Right cardiac atrium (tissue), 5 donors: ENCODE measurements at places on chromosomes 1 and 21.
A peak's percentile ranks its signal among the peaks of the same experiment; 100 is the strongest.

- DNase-seq, result no peak
These were observed 70.6 kb downstream of the ARHGEF10L start for GRCh38 chr1:17610085-17610484.

- no peak for DNase-seq
These were observed 38.2 kb downstream of the DHX9 start for GRCh38 chr1:182877331-182877730.

DNA sequence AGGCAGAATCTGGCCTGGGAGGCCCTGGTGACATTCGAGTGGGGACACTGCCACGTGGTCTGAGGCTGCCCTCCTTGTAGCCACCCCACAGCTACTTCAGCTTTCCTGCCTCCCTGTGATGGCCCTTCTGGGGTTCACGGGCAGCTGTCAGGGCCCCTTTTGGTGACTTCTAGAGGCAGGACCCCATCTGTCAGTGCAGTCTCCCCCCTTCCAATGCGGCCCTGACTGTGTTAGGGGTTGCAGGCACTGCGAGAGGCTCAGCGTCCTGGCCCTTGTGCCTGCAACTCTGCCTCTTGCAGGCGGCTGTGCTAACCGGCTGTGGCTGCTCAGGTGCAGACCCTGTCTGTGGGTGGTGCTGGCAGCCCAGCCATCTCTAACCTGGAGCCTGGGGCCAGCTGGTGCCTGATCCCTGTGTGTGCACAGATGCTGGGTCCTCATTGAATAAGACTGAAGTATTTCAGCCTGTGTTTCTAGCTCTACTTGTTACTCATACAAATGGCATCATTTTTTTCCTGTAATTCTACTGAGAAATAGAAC, 62.2 kb downstream of the S100B start:
- DNase-seq, result no peak

DNA sequence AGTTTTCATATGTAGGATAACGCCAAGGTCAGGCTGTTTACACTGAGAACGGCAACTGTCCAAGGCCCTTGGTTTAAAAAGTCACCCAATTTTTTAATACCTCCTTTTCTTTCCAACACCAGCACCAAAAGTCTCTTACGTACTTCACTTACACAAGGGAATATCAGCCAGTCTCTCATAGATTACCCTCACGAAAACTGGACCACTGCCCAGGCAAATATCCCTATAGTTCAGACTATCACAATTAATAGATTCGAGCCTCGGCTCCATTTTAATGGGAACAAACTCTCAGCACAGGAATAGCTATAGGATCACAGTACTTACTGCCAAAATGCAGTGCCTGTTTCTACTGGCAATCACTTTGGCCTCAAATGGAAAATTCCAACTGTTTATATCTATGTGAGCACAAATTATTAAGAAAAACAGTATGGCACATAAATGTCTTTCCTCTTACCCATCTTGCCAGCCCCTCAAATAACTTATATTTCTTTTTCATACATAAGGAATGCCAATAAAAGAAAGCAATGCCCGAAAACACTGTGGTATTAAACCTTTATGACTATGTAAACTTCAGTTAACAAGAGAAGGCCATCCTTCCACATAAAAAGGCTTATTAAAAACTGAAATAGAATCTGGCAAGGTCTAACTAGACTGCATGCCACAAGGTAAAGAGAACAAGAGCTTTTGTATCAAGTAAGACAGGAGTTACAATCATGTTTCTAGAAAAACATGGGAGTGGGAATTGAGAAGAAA, 97.8 kb downstream of the SLC45A1 start:
- DNase-seq, result no peak

- DNase-seq, result no peak
These were observed 92.3 kb downstream of the PGBD5 start for GRCh38 chr1:230333590-230334446.

GRCh38 chr1:32501865-32502264, 37.0 kb downstream of the ZBTB8B start:
- DNase-seq, result no peak

DNA sequence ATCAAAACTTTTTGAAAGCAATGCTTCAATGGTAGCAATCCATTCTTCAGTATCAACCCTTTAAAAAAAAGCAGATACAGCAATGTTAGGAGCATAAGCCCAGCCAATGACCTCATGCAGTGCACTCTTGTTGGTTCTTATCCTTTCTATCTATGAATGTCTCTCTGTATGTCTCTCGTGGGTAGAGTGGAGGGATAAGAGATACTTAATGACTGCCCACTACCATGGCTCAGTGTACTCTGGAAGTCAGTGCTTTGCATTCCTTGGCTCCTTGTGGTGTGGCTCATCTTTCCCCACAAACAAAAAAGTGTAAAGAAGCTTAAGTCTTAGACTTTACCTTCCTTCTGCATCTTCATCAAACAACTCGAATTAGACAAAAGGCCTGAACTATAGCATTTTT, 50.3 kb downstream of the PCSK9 start:
- DNase-seq, result no peak

DNA sequence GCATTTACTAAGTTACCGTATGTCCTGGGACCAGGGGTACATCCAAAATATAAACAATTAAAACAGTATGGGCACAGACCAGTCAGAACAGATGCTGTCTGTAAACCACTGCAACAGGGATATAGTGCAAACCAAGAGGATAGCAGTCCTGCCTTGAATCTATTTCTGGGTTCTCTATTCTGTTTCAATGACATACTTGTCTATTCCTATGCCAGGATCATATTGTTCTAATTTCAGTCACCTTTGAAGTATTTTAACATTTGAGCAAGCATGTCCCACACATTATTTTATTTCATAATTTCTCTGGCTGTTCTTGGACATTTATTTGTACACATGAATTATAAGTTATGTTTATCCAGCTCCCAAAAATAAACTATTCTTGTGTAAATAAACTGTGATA, 28.2 kb upstream of the SYDE2 start:
- DNase-seq, result no peak

GRCh38 chr1:34529935-34530859, 224.7 kb upstream of the GJB5 start:
- DNase-seq, result no peak

- no peak for DNase-seq
These were observed 33.5 kb downstream of the XCL1 start for GRCh38 chr1:168609741-168610510.

DNA sequence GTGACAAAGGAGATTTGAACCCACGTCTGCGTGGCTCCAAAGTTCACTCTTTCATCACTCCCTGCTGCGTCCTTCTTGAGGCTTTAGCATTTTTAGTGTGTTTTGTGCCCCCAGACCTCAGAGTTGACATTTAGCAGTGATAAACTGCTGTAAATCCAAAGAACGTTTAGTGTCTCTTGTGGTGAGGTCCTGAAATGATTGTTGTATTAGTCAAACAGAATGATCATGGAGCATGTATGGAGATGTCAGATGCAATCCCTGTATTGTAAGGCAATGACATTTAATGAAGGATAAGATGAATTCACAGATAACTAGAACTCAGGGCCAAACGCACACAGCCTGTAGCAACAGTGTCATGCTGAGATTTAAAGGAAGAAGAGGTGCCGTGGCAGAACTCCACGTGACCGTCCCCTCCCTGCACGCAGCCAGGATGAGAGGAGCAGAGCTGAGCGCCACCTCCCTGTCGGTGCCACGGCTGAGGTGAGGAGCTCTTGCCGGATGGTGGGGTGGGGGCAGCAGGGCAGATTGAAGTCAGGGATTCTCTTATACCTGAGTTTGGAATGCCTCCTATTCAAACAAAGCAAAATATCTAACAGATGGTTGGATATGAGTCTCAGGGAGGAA, 30.1 kb downstream of the NTPCR start:
- no peak for DNase-seq

GRCh38 chr1:38076038-38076437, 29.4 kb upstream of the POU3F1 start:
- DNase-seq, result no peak

DNA sequence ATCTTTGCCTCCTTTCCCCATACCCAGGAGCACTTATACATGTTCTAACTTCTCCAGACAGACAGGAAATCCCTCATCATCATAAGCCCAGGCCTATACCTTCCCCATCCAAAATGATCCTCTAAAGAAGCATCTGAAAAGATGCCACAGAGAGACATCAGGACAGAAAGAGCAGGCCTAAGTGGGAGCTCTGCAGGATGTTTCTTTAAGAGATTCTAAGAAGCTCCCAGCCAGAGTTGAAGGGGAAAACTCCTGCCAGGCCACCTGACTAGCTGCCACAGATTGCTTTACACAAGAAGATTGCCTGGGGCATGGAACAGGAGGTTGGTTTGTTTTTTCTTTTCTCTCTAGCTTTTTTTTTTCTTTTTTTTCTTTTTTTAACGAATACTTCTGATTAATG, 275.8 kb downstream of the VAV3 start:
- no peak for DNase-seq

- no peak for DNase-seq
These were observed 45.8 kb upstream of the DMRTB1 start for GRCh38 chr1:53413175-53414001.

- no peak for DNase-seq
These were observed 56.0 kb downstream of the KANK4 start for GRCh38 chr1:62263006-62263813.

- DNase-seq, result no peak
These were observed 2.8 kb downstream of the RGS8 start for GRCh38 chr1:182681568-182681912.

DNA sequence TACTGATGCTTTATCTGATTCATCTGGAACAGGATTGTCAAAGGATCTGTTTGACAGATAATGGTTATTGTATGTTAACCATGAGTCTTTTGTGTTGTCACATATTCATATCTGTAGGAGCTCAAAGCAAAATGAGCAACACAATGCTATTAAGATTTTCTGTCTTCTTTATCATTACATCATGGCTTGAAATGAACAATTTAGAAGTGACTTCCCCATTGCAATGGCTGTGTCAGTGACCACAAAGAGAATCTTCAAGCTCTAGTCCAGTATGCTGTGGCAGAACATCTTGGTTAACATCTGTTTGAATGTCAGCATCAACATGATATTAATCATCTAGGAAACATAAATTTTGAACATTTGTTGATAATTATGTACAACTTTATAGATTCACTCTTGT, 1148.5 kb downstream of the PLA2G4A start:
- DNase-seq, result no peak

- DNase-seq, result no peak
These were observed 1.4 kb downstream of the LRRC7 start for GRCh38 chr1:69569175-69569541.

DNA sequence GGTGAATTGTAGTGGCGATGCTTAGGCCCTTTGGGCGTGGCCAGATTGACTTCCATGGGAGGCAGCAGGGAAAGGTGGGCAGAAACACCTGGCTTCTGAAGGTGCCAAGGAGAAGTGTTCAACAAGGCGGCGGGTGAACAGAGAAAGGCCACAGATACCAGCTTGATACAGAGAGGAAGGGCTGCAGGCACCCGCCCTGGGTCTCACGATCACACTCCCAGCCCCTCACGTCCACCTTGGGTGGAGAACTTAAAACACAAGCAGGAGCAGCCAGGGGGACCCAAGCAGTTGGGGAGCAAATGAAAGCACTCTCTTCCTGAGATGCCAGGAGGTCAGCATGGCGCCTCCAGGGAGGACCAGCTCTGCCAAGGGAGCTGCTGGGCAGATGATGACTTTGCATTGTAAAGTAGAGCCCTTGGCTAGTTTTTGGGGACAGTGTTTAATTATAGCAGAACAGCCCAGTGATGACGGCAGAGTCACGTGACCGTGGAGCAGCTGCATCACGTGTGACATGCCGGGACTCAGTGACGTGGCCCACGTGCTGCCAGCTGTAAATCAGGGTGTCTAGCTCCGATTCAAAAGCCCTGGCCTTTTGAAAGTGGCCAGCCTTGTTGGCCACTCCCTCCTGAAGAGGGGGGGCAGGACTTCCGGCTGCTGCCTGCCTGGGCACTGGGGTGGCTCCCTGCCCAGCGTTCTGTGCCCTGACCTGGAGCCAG, 19.0 kb downstream of the SLC37A1 start:
- DNase-seq, result peak; percentile 70

GRCh38 chr1:91701472-91701869, 184.5 kb downstream of the TGFBR3 start:
- DNase-seq, result no peak

DNA sequence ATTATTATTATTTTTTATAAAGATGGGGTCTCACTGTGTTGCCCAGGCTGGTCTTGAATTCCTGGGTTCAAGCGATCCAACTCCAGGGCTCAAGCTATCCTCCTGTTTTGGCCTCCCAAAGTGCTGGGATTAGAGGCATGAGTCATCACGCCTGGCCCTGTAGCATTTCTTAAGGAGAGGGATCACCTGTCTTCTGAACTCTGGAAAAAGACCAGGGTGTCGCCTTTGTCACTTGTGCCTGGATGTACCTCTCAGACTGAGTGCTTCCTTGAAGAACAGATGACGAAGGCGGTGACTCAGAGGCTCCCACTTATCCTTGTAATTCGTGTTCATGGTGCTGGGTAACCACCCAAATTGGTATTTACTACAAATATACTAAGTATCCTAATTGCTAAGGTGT, 2.4 kb upstream of the CGN start:
- no peak for DNase-seq

GRCh38 chr1:206575894-206576737, 36.1 kb downstream of the EIF2D start:
- DNase-seq, result no peak

GRCh38 chr1:155773221-155773620, 83.8 kb downstream of the GON4L start:
- DNase-seq, result no peak

GRCh38 chr1:59990470-59990869, 63.9 kb upstream of the CYP2J2 start:
- no peak for DNase-seq

DNA sequence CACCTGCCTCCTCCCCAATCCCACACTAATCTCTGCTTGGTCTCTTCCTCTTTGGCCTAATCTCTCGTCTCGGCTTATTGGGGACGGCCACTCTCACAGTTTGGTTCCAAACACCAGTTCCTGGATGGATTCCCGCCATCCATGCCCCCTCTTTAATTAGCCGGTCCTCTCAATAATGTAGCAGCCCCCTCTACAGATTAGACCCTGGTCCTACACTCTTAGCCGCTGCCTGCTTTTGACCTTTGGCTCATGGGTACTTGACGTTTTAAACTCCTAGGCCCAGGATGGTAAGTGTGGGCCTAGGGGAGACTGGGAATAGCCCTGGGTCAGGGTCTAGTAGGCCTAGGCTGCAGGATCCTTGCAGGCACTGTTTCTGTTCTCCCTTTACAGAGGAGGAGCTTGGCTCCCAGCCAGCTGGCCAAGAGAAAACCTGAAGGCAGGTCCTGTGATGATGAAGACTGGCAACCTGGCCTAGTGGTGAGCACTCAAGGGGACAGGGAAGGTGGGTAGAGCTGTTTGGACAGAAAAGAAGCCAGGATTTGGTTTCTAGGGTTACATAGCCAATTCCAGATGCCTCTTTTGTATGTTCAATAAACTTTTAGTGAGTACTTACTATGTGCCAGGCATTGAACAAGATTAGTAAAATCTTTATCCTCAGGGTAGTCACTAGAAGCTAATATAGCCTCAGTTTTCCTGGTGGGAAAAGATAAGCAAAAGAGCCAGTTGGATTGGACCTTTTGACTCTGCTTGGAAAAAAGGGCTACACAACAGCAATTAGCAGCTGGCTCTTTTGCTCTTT, 758 bp downstream of the RAD54L start:
- peak; percentile 38 for DNase-seq

- DNase-seq, result no peak
These were observed 4.2 kb upstream of the CCT8 start for GRCh38 chr21:29077651-29078090.
